ENCODE measurements at places on chromosomes 11 and 22.

- DNase-seq: no peak
Measured at GRCh38 chr11:108592591-108593213, 866 bp downstream of the EXPH5 start.

DNA sequence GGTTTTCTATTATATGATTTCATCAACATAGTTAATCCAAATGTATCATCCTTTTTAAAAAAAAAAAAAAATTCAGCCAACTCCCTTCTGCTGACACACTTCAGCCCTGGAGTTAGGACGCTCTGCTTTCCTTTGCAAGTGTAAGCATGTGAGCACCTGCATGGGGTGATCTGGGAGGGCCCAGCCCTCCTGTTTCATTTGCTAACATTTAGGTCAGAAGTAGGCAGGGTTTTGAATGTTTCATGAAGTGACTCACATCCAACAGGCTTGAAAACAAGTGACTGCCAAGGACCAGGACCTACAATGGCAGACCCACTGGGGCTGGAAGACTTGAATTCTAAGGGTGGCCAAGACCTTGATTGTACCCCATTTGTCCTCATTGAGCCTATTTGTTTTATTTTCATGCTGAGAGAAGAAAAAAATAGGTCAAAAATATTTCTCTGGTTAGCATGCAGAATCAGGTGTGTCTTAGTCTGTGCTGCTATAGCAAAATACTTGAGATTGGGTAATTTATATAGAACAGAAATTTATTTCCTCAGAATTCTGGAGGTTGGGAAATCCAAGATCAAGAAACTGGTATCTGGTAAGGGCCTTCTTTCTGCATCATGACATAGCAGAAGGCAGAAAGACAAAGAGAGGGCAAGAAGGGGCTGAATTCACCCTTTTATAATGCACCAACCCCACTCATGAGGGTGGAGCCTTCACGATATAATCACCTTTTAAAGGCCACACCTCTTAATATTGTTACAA is 137.6 kb downstream of the CD44 start:
- DNase-seq: no peak

DNA sequence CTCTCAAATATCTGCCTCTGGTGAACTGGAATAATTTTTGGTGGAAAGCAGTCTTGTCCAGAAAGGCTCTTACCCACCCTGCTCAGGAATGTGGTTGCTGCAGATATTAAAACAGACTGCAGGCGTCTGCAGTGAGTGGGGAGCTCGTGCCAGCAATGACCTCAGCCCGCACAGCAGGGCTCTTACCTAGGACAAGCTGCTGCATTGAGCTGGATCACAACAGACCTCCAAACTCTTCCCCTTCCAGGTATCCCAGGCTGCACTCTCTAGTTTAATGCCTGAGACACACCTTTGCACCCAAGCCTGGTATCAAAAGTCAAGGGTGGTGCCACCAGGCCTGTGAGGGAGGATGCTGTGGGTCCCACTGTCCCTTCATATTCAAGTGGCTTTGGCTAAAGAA is 69.7 kb upstream of the CDON start:
- no peak for DNase-seq

DNA sequence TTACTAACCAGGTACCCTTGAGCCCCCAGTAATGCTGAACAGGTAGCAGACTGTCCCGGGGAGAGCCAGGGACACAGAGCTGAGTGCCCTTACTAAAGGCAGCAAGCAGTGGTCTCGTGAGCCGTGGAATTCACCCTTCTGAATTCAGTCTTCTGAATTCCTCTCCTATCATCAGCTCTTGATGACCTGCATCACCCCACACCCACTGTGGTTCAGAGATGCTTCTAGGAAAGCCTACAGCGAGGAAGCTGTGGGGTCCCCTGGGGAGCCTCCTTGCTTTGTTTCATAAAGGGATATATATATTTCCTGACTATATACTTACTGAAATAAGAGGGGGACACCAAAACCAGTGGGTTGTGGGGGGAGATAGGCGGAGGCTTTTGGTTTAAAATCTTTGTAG is 2.6 kb downstream of the SPATA19 start:
- DNase-seq: no peak

DNA sequence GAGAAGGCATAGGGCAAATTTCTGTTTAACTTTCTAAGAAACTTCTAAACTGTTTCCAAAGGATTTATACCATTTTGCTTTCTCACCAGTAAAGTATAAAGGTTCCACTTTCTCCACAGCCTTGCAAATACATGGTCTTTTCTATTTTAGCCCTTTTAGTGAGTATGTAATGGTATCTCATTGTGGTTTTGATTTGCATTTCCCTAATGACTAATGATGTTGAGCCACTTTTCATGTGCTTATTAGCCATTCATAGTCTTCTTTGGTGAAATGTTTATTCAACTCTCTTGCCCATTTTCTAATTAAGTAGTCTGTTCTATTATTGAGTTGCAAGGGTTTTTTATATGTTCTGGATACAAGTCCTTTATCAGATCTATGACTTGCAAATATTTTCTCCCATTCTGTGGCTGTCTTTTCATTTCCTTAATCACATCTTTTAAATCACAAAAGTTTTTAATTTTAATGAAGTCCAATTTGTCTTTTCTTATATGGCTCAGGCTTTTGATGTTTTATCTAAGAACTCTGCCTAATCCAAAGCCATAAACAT is 83.8 kb upstream of the KCNQ1OT1 start:
- DNase-seq: no peak

GRCh38 chr11:46455834-46456233 is 64.3 kb upstream of the CHRM4 start:
- DNase-seq: no peak

DNA sequence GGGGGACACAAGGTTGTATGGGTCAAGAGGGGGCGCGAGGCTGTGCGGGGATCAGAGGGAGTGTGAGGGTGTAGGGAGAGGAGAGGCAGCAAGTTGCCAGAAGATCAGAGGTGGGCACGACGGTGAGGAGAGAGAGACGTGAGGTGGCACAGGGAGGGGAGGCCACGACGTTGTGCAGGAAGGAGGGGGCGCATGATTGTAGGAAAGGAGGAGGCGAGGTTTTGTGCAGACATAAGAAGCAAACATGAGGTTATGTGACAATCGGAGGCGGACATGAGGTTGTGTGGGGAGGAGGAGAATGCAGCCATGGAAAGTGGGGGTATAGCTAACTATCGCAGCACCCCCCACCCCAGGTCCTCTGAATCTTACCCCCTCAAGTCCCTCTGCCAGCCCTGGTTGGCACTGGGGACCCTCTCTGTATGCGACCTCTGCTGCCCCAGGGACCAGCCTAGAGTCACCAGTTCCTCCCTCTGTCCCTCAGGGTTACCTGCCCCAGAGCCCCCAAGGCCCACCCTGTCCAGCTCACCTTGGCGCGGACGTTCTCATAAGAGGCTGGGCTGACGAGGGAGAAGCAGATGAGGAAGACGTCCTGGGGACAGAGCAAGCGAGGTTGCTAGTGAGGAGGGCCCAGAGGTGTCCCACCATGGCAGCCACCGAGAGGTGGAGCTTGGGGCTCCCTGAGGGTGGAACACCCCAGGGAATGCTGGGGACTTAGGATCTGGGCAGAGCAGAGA is 12.5 kb downstream of the RAC2 start:
- DNase-seq: no peak

GRCh38 chr22:23762842-23763578 is at the start of gene C22orf15:
TSS of gene C22orf15 (plus strand) at chr22:23762990. CDS start at chr22:23763307, 317 bp downstream.
- DNase-seq: no peak

DNA sequence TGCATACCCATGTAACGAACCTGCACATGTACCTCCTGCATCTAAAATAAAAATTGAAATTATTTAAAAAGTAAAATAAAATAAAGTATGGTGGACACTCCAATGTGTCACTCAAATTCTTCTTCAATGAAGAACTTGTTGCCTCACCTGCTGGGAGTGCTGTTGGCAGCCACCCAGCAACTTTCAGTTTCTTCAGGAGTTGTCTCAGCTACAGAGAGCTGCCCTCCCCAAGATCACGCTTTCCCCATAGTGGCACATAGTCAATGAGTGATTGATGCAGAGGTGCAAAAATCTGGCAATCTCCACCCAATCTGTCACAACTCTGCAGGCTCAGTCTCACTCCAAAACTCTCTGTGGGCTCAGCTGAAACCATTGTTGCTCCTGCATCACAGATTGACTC is 92.3 kb upstream of the C11orf87 start:
- no peak for DNase-seq

DNA sequence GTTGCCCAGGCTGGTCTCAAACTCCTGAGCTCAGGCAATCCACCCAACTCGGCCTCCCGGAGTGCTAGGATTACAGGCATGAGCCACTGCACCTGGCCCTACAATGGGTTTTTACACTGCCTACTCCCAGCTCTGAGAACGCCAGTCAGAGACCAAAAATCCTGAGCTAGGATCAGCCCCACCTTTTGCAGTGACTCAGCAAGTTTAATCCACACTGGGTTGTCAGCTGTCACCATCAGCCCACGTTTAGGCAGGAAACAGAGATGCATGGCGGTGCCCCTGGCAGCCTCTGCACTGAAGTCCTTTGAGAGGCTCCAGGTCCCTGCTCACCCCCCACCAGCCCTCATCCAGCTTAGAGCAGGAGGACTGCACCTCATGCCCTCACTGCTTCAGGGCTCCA is 117.6 kb downstream of the ARHGAP8 start:
- no peak for DNase-seq

DNA sequence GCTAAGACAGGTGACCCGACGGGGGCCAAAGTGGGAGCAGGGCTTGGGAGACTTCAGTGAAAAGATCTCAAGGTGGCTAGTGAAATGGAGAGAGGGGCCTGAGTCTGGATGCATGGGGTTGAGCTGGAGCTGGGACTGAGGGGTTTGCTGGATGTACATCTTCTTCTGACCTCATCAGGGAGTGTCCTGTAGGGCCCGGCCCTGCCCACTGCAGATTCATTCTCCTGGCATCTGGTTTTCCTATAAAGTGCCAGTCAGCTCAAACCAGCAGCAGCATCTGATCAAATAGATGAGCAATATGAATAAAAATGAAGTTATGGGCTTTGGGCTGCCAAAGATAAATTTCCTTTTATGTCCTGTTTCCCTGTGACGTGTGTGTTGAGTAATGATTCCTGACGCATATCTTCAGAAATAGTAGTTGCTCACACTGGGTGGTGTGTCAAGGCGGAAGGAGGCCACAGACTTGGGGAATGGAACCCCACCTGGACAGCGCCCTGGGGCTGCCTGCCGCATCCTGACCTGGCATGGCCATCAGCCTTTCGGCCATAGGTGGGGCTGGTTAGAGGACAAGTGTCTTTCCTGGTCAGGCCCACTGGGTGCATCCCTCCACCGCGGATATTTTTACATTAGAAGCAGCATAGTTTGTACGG is 135.4 kb downstream of the OSBP2 start:
- no peak for DNase-seq
